Activated CD4-positive, alpha-beta T cell treated with anti-CD3 and anti-CD28 coated beads, Interleukin-2, amount 10 ng/mL, durations not matched to agents 24 days and 14 days (primary cell): ENCODE measurements at places on chromosomes 16 and 17. TPM values are rescaled to one million over a fixed set of nuclear protein-coding genes. Genes with fewer than 3 reads are reported as not detected.

The TBX2 gene
- total RNA-seq = not detected in 2 replicates

The HOXB3 gene
- 3.6 and 3.7 TPM in 2 replicates for total RNA-seq

The MPO gene
- not detected in 2 replicates for total RNA-seq

The MGAT5B gene
- total RNA-seq = 0.21 and 0.51 TPM in 2 replicates

DNA sequence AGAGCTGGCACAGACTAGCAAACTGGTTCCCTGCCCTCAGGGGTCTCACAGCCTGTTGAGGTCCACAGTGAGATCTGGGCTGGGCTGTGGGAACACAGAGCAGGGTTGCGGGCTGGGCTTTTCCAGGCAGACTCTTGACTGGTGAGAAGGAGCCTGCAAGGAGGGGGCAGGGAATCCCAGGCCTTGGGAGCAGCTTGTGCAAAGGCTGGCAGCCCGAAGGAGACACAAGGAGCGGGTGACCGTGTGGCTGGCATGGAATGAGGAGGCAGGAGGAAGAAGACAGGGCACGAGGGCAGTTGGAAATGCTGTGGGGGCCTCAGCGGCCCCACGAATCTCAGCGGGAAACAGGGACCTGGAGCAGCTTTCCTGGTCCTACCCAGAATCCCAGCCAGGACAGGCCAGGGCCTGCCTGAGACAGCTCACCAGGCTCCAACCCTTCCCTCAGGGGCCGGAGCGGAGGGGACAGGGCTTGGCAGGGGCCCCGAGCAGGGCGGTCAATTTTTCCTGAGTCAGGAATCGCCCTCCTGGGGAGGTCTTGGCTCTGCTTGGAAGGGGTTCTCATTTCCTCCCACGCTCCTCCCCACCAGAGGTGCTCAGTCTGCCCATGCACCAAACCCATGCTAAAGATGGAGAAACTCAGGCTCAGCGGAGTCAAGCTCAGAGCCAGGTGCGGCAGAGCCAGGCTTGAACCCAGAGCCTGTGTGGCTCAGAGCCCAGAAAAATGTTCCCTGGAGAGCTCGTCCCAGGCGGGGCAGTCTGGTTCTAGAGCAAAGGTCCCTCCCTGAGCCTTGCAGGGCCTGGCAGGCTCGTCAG, 9.2 kb upstream of the SNN start:
- H3K4me3 ChIP-seq = no peak overlapping the region
- DNase-seq = no peak
